NCI-H2081 (cell line): ENCODE measurements at places on chromosomes 1 and 21.

DNA sequence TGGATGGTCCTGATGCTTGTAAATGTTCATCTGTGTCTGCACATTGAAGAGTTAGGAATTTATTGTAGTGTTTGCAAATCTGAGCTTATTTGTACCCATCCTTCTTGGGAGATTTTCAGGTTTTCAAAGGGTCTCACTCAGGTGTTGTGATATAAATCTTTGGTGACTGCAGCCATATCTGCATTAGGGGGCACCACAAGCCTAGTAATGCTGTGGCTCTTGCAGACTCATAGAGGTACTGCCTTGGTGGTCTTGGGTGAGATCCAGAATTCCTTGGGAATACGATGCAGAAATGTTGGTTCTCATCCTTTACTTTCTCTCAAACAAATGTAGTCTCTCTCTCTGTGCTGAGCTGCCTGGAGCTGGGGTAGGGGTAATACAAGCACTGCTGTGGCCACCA is 405.9 kb downstream of the TTLL7 start:
- DNase-seq = no peak

DNA sequence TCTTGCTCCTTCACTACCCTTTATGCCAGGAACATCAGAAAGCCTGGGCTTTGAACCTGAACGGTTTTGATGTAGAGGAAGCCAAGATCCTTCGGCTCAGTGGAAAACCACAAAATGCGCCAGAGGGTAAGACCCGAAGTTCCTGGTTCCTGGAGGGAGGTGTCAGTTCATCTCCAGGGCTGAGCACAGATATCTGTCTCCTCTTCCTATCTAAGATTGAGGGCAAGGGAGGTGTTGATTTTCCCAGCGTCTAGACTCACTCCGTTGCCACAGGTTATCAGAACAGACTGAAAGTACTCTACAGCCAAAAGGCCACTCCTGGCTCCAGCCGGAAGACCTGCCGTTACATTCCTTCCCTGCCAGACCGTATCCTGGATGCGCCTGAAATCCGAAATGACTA is 915 bp downstream of the CDC20 start:
- no peak for DNase-seq

DNA sequence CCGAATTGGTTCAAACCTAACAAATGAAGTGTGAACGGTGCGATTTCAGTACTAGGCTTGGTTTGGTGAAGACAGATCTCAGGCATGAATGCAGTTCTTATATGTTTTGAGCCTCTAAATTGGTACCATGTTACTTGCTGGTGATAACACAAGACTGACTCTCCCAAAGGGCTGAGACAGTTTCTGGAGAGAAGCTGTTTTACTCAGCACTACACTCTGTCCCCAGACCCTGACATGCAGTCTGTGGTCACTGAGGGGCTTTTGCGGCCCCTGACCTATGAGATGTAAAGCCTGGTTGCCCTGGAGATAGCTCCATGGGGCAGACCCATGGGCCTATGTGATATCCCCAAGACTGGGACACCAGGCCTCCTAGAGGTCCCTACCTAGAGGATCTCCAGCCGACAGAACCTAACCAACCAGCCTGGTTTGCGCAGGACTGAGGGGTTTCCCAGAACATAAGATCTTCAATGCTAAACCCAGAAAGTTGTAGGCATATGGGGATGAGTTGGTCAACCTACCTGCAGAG is 19.4 kb upstream of the FOXE3 start:
- no peak for DNase-seq

- DNase-seq = no peak
Measured at GRCh38 chr1:80248886-80249285, 1242.4 kb upstream of the ADGRL4 start.

- DNase-seq = no peak
Measured at GRCh38 chr1:19427087-19427781, 58.1 kb downstream of the CAPZB start.
